Caudate nucleus (tissue), 63 donors: ENCODE measurements at places on chromosomes 12 and 14.
A peak's percentile ranks its signal among the peaks of the same experiment; 100 is the strongest.

DNA sequence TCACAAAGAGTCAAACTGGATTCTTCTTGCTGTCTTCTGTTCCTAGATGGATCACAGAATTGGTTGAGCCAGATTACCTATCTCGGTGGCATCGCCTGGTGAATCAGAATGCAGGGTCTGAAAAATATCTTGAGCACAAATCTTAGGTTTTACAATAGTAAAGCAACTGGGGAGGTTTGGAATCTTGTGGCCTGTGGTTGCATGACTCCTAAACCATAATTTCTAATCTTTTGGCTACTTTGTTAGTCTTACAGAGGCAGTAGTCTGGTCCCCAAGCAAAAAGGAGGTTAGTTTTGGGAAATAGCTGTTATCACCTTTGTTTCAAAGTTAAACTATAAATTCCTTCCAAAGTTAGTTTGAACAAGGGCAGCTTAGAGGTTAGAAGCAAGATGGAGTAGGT, 1488.5 kb upstream of the FLRT2 start:
- DNase-seq = no peak

DNA sequence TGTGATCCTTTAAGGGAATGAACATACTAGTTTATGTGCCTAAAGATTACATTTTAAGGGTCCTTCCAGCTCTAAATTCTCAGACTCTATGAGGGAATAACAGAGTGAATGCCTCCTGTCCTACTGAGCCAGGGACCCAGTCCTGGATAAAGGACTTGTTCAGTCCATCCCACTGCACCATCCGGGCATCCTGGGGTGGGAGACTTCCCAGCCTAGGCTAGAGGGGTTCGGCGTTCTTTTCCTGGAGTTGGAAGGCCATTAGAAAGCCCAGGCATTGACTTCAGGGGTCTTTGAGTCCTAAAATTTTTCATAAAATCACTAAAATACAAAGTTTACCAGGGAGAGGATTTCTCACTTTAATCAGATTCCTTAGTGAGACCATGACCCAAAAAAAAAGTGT, 127.9 kb upstream of the FKBP4 start:
- DNase-seq = no peak

GRCh38 chr12:118098911-118099671, 4.7 kb downstream of the VSIG10 start:
- no peak for DNase-seq

DNA sequence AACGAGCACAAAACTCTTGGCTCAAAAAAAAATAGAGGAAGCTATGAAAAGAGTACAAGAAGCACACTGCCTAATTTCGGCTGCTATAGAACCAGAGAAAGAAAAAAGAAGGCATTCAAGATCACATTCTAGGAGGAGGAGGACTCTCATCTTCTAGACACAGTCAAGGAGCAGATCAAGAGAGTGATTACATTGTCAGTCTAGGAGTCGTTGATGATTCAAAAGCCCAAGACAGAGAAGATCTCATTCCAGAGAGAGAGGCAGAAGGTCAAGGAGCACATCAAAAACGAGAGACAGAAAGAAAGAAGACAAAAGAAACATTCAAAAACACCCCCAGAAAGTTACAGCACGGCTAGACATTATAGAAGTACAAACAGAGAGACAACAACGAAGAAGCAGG, 131.8 kb upstream of the AEBP2 start:
- no peak for DNase-seq

GRCh38 chr14:105711044-105711620, 184.7 kb downstream of the TMEM121 start:
- no peak for DNase-seq

- DNase-seq = no peak
Observed at GRCh38 chr12:6529291-6529737, 5.0 kb upstream of the GAPDH start.

- DNase-seq = no peak
Observed at GRCh38 chr14:79730953-79731352, 480.4 kb downstream of the DIO2 start.

- DNase-seq = no peak
Observed at GRCh38 chr14:99318959-99319295, 46.9 kb upstream of the BCL11B start.

DNA sequence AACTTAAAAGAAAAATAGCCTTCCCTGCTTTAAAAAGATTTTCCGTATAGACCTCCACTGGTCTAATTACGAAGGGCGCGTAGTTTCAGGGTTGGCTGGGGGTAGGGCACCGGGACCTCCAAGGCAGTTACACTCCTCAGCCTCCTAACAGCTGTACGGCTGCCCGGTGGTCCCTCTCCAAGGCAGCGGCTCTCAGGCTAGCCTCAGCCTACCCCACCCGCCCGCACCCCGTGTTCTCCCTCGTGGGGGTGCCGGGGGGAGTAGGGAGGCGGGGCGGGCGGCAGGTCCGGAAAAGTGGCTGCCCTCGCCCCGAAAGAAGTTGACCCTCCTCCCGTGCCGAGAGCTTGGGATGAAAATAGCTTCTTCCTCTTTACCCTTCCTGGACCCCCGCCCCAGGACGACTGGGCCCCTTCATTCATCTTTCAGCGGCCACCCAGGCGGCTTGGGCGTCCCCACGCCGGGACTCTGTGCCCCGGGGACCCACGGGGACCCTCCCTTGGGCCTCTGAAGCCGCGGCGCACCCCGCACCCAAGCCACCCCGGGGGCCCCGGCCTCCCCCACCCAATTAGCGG, 991 bp upstream of the RCOR1 start:
- peak; percentile 37 for DNase-seq

DNA sequence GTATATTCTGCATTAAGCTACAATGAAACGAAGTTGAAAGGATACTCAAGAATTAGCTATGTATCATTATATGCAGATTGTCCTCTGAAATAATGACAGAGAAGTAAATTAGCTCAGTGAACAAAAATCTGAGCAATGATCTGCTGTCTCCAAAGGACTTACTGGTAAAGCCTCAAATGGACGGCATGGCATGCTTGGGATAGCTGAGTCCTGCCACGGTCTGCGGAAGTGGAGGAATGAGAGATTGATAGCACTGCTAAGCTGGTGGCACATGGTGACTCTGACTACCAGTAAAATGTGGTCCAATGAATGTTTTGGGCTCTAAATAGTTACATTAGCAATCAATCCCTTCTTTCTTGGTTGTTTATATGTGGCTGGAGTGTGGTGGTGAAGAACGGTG, 3.7 kb upstream of the DENND5B start:
- DNase-seq = no peak

DNA sequence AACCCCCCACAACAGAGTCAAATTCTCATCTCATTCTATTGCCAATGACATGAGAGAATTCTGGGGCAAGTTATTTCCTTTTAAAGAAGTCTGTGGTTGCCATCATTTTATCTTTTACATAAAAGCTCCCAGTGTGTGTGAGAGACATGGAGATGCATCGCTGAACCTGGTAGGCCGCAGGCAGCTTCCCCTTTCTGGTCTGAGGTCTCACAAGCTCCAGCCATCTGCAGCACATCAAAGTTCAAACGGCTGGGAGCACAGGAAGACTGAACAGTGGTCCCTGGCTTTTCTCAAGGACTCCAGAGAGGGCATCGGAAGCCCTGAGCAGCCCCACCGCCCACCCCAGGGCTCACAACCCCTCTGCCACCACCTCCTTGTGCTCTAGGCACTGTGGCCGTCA, 141.7 kb downstream of the RIMBP2 start:
- no peak for DNase-seq

DNA sequence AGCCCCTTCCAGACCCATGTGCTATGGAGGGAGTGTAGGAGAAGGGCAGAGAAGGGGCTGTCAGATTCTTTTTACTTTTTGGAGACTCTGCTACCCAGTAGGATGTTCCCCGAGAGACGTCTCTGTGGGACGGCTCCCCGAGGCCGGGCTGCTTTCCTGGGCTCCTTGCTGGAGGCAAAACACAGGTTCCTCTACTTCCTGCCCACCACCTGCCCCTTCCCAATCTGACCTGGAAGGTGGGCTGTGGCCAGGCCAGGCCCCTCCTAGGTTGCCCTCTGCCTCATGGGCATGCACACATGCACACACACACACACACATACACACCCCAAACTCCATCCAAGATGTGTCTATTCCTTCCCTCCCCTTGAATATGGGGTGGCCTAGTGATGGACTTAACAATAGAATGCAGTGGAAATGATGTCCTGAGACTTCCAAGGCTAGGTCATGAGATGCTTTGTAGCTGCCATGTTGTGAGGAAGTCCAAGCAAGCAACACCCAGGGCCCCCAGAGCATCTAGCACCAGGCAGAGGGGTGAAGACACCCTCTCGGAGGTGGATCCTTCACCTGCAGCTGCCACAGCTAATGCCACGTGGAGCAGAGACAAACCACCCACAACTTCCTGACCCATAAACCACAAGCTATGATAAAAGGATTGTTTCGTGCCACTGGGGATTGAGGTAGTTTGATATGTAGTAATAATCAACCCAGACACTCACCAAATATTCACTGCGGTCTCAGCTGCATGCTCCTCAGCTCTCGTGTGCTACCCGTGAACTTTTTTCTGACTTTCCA, 1.6 kb upstream of the ASB2 start:
- no peak for DNase-seq

DNA sequence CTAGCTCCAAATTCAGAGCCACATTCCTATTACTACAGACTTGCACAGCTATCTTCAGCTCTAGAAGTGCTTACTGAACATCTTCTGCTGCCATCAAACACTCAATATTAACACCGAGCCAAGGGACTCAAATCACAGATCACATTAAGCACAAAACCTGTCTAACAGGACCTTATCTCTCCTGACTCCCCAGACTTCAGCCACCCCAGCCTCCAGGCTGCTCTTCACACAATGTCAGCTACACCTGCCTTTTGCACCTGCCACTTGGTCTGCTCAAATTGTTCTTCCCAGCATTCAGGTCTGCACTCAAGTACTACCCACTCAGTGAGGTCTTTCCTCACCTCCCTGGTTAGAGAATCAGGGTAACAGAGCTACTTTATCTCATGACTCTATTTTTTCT, 57.1 kb downstream of the GALC start:
- no peak for DNase-seq

DNA sequence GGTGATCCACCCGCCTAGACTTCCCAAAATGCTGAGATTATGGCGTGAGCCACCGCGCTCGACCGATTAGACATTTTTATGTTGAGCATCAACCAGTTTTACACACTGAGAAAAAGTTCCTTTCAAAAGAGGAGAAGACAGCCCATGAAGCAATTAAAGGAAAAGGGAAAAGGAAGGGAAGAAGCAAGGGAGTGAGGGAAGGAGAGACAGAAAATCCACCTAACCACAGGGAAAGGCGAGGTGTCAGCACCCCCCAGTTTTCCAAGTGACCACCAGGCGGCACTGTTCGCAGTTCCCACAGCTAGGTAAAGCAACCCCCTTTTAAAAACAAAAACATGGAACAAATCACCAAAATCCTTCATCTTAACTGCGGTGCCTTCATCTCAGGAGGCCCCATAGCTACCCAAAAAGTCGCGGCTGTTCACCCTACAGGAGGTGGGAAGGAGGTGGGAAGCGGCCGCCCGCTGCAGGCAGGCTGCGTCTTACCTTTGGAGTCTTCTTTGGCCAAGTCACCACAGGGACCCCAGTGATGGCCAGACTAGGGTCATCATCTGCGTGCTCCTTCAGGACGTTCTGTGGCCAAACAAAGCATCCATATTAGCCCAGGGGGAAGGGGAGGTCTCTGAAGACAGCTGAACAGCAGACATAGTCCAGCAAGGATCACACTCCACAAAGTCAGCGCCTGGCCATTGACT, 86.6 kb downstream of the KDM2B start:
- DNase-seq = no peak

GRCh38 chr12:104133321-104133720, 4.7 kb downstream of the NFYB start:
- no peak for DNase-seq

- DNase-seq = no peak
Observed at GRCh38 chr12:132222096-132222807, 78.0 kb downstream of the NOC4L start.

GRCh38 chr12:49965836-49966235, 4.2 kb downstream of the AQP5 start:
- no peak for DNase-seq

DNA sequence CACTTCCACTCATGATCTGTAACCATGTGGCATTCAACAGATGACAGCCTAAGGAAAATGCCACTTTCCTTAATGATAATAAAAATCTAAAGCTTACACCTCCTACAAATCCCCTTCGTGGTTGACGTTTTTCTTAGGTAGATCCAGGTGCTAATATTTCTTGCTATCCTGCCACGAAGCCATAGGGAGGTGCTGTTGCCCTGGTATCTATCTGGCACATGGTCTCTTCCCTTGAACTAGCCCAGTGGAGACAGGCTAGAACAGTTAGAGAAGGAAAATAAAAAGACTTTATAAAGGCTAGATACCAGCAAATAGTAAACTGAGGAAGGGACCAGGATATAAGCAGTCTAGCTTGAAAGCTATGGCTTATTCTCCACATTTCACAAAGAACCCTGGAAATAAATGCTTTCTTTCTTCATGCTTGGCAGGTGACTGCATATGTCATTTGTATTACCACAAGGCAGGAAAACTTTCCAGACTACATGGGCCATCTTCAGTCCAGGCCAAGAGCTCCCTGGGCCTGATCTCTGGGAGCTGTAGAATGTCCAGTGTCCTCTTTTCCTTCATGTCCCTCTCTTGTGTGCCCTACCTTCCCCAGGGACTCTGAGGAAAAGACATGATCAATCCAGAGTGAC, 15.3 kb downstream of the SPIC start:
- no peak for DNase-seq

DNA sequence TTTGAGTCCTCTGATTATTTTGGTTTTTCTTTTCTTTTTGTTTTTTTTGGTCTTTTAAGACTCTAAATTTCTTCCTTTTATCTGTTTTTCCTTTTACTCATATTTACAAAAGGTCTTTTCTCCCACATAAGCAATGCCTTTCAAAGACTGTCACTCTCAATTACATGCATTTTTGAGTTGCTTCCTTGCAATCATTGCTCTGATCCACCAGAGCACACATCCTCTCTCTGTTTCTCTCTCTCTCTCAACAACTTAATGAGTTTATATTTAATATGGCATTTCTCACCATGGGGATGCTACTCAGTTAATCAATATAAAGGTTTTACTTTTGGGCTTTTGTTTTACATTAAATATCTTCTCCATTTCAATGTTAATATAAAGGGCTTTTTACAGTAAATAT, 62.7 kb upstream of the OR10AD1 start:
- no peak for DNase-seq

GRCh38 chr14:67260965-67261364, 19.7 kb downstream of the PALS1 start:
- no peak for DNase-seq

DNA sequence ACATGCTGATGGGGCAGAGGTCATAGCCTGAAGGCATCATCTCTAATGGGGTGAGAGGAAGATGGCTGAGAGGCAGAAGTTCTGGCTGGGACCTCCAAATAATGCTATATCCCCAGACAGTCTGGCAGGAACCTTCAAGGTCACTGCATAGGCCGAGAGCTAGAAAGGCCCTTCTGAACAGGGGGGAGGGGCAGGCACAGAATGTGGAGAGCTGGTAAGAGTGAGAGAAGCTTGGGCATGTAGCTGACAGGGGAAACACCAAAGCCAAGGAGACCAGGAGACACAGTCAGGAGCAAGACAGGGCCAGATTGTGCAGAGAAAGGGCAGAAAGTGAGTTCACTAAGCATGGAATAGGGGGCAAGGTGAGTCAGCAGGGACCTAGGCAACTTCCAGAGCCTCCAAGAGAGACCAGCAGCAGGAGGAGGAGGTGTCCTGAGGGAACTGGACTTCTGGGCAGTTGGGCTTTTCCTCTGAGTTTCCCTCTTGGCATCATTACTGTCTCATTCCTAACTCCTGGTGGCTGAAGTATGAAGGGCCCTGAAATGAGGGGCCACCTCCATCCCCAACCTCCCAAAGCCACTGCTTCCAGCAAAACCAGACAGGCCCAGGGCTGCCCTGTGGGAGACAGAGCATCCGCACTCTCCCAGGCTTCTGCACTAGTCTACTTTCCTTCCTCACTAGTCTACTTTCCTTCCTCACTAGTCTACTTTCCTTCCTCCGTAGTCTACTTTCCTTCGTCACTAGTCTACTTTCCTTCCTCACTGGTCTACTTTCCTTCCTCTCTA, 17.1 kb downstream of the ANO2 start:
- DNase-seq = no peak
